Activated CD4-positive, alpha-beta T cell treated with anti-CD3 and anti-CD28 coated beads, Interleukin-2, amount 50 U/mL, for 24 hours (primary cell): ENCODE measurements at places on chromosomes 3 and 15.
A peak's percentile ranks its signal among the peaks of the same experiment; 100 is the strongest.

DNA sequence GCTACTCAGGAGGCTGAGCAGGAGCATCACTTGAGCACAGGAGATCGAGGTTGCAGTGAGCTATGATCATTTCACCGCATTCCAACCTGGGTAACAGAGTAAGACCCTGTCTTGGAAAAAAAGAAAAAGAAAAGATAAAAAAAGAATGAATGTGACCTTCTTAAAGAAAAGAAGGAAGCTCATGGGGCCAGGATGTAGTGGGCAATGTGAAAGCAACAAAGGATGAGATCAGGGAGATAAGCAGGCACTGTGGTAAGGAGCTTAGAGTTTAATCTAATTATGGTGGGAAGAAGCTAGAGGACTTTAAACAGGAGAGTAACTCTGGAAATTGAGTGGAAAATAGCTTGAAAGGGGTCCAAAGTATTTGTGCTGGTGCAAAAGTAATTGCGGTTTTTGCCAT, 231.6 kb upstream of the UBE2E2 start:
- DNase-seq = no peak

DNA sequence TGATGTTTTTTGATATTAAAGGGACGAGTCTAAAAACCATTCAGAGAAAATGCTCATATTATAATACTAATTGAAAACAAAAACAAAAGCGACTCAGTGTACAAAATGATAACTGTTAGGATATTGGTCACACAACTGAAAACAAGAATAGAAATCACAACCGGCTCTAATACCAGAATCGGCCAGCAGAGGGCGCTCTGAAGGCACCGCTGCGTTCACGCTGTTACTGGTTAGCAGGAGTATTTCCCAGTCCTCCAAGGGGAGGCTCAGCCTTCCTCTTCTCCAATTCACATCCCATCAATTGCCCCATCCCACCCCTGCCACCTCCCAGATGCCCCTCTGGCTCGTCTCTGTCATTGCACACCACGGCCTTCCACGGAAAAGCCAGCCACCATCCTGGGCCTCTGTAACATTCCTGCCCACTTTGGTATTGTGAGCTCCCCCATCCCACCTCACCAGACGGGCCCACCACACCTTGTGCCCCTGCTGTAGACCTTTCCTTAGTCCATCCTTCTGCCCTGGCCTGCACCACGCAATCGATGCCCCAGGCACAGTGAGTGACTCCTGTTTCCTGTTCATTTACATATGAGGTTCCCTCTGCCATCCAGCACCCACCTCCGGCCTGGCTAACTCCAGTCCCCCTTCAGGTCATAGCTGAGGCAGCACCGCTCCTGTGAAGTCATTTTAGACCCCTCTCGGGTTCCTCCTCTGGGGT, 8.5 kb downstream of the FAM107A start:
- peak; percentile 63 for DNase-seq

DNA sequence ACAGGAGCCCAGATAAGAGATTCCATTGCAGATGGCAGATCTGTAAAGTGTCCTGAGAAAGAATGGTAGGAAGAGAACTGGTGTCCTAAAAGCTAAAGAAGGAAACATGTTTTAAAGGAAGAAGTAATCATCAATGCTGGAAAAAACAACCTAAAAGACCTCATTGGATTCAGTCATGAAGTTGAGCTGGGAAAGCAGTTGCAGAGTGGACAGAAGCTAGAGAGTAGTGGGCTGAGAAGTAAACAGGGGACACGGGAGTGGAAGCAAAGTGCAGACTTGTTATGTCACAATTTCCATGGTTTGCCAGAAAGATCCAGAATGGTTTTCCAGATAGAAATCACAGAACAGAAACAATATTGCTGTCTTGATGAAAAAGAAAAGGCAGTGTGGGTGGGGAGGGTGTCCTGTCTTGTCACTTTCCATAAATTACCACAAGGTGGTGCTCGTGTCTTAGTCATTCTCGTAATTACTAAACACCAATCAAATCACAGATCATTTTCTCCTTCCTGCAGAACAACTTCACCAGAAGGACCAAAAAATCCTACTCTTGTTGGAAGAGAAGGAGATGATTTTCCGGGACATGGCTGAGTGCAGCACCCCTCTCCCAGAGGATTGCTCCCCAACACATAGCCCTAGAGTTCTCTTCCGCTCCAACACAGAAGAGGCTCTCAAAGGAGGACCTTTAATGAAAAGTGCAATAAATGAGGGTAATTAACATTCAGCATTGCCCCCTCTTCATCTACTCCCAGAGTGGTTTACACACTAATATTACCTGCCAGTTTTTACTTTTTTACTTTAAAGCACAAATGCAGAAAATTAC, 64.5 kb downstream of the KLHL25 start:
- DNase-seq = no peak

DNA sequence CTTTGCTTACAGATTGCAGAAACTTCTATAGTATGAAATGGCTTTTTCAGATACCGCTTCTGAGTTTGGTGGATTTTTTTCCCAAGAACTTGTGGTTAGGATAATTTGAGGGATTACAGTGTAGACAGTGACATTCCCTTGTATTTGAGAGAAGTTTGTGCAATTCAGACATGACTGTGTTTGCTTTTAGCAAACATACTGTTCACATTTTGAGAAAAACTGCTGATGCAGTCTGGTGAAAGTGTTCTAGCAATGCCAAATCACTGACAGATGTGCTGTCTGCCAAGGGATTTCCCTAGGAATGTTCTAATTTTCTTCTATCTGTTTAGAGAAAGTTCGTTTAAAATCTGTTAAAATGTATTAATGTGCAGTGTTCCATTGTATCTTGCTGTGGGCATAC, 652.6 kb downstream of the FHIT start:
- no peak for DNase-seq

DNA sequence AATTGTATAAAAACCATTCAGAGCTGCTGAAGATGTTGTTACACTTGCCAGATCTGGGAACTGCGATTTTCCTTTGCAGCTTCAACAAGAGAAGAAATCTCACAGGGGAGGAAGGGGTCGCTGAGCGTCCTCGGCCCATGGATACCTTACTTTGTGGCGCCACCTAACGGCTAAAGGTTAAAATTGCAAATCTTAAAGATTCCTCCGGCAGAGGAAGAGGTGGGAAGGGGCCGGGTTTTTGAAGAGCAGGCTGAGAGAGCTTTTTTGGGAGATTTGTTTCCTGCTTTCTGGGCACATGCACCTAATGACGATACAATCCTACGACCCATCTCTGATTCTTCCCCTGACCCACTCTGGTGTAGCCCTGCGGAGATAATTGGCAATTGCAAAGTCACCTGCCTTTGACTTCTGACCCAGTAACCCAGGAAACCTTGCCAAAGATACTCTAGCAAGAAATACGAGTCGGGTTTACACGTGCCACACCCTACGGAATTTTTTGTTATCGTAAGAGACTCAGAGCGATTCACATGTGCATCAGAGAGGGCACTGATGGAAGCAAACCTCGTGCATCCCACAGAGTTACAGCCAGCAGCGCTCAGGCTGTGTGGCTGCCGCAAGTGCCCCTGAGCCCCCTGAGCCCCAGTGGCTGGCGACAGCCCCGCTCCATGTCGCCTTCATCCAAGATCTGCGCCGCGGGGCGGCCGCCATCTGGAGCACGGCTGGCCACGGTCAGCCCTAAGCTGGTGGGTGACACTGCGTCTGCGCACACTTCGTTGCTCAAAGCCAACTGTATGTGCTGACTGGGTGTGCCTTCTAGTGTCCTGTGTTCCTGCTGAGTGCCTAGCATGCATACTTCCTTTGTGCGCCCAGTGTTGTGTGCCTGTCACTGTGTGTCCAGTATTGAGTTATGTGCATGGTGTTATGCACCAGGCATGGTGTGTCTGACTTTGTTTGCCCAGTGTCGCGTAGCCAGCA, 55.2 kb upstream of the CHRNA7 start:
- no peak for DNase-seq

DNA sequence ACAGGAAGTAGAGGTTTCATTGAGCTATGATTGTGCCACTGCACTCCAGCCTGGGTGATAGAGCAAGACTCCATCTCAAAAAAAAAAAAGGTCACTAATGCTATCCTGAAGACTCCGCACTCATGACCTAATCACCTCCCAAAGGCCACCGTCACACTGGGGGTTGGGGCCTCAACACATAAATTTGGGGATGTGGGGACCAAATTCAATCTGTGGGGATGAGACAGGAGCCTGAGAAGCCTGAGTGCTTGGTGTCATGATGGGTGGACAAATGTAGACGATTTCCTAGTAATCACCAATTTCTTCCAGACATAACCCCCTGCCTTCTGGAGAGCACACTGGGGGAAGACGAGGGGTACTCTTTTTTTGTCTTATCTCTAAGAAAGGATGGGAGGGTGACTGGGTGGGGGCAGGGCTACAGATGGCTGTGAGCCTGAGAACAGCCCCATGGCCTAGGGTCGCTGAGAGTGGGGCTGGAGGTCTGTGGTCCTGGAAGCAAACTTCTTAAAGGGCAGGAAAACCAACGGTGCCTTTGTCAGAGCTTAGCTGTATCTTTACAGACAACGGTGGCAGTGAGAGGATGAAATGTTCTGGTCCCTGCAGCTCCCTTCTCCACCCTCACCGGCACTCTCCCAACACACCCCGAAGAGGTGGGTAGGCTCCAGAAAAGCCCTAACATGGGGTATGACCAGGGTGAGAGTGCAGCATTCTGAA, 16.6 kb upstream of the KLF13 start:
- no peak for DNase-seq

- DNase-seq = no peak
Observed at GRCh38 chr3:89245612-89246011, 138.2 kb downstream of the EPHA3 start.

- DNase-seq = no peak
Observed at GRCh38 chr3:27360113-27361078, 8.8 kb downstream of the NEK10 start.

- DNase-seq = no peak
Observed at GRCh38 chr3:186464424-186465093, 79.6 kb downstream of the CRYGS start.

DNA sequence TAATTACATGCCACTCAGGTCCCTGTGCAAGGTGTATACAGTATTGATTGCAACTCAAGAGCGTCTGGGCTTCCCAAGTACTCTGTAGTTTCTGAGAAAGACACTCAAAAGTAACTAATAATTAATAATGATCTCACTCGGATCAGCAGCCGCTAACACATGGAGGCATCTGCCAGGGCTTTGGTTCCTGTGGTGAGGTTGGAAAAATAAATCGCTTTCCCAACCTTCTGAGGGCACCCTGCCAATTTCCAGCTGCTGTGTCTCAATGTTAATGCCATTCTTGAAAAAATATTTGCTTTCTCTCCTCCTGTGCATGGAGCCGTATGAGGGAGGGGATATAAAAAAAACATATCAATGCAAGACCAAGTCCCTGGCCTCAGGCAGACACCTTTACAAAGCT, 116.5 kb upstream of the SLC2A2 start:
- no peak for DNase-seq

GRCh38 chr3:122576174-122576940, 1.1 kb upstream of the PARP15 start:
- peak; percentile 10 for DNase-seq

- DNase-seq = no peak
Observed at GRCh38 chr15:70323111-70323851, 225.6 kb upstream of the TLE3 start.

- no peak for DNase-seq
Observed at GRCh38 chr15:33100314-33100713, 94.2 kb downstream of the FMN1 start.

- DNase-seq = no peak
Observed at GRCh38 chr15:43493703-43494472, 932 bp upstream of the TP53BP1 start.

DNA sequence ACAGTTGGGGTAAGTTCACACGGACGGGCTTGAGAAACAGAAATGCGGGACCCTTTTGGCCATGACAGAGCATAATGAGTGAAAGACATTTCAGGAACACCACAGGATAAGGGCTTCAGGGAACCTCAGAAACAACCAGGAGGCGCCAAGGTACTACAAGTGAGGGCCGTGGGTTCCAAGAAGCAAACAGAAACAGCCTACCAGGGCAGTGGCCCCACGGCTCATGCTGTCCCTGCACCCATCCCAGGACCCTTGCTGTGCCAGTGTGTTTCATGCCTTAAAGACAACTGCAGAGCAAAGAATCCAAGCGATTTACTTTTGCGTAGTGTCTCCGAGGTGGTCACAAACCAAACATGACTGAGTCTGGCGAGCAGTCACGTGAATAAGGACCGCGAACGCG, 54.0 kb downstream of the RUBCN start:
- DNase-seq = no peak

GRCh38 chr3:139425745-139426400, 36.4 kb upstream of the COPB2 start:
- no peak for DNase-seq

DNA sequence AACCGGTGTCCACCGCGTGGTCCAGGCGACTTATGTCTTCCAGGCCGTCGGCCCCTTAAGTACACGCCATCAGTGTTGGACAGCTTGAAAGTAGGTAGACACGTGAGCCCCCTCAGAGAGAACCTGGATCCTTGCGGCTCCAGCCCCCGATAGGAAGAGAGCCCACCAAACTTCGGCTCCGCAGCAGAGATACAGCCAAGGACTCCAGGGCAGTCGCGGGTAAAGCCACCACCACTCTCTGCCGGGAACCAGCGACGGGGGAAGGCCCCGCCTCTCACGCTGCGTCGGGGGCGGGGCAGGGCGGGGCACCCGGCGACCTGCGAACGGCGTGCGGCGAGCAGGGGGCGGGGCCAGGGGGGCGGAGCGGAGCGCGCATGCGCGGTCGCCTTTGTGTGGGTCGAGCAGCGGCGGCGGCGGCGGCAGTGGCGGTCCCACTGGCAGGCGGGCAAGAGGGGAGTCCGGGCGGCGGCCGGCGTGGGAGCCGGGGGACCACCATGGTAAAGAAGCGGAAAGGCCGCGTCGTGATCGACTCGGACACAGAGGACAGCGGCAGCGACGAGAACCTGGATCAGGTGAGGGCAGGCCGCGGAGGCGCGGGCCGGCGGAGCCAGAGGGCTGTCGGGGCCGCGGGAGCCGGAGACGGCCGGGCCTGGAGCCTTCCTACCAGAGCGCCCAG, at the start of gene RTF1:
TSS of gene RTF1 (plus strand) at position 354 of the 676 bp plus-strand sequence. CDS start at position 375, 21 bp downstream.
- peak; percentile 92 for DNase-seq

- DNase-seq = no peak
Observed at GRCh38 chr3:28751864-28752263, 403.2 kb upstream of the AZI2 start.

- no peak for DNase-seq
Observed at GRCh38 chr3:125075738-125076137, 19.9 kb upstream of the HEG1 start.

- no peak for DNase-seq
Observed at GRCh38 chr3:191372122-191372521, 41.8 kb upstream of the UTS2B start.

GRCh38 chr15:66462627-66463026, 34.9 kb downstream of the SNAPC5 start:
- DNase-seq = no peak

GRCh38 chr3:113741620-113742019, 4.4 kb downstream of the NAA50 start:
- DNase-seq = no peak
